ENCODE measurements at places on chromosomes 7 and 10.

GRCh38 chr10:79158004-79158340 lies 89.2 kb downstream of the ZMIZ1 start:
- no peak for DNase-seq

GRCh38 chr7:987909-988308 lies 4.9 kb downstream of the CYP2W1 start:
- no peak for DNase-seq

DNA sequence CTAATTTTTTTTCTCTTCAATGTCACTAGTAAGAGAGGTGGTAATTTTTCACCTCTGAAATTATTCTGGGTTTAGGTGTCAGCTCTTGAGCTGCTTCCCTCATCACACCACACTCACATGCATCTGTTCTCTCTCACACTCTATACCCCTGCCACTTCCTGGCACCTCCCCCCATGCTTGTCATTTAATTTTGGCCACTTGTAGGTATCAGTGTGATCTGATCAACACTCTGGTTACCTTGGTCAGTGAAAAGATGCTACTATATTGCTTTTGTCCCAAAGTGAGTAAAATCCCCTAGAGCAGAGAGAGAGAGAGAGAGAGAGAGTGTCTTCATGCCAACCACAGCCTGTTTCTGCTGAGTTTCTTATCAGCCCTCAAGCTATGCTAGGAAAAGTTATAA lies 42.5 kb downstream of the STK17A start:
- DNase-seq = no peak

DNA sequence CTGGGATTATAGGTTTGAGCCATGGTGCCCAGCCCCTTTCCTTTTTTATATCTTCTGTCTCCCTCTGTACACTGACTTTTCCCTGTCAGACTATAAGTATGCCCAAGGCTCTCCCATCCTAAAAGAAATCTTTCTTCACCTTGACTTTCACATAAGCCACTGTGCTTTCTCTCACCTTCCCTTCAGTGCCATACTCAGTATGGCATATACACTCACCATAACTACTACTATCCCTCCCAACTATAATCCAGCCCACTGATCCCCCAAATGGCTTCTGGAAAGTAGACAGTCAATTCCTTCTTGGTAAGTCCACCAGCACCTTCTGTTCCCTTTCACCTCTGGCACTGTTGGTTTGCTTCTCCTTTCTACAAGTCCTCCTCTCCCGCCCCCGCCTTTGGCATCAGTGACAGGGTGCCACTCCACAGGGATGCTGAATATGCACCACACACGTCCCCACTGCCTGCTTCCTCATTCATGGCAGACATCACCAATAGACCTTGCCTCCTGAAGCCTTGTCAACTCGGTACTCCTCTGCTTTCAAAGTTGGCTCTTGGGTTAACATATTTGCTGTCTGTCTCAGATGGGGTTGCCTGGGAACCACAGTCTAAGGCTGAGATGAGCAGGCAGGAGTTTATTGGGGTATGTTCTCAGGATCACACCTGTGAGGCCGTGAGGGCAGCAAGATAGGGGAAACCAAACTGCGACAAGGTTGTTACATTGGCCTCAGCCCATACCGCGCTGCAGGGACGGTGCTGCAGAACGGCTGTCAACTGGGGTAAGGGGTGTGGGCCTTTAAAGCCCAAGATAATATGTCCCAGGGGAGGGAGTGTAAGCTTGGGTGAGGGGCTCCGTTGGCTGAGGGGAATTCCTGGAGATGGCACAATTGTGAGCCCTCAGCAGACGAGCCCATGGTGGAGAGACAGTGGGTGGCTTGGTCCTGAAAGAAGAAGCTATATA lies 7.2 kb upstream of the PSAP start:
- DNase-seq = no peak

- DNase-seq = no peak
Observed at GRCh38 chr10:8283986-8284385, 229.5 kb downstream of the GATA3 start.

DNA sequence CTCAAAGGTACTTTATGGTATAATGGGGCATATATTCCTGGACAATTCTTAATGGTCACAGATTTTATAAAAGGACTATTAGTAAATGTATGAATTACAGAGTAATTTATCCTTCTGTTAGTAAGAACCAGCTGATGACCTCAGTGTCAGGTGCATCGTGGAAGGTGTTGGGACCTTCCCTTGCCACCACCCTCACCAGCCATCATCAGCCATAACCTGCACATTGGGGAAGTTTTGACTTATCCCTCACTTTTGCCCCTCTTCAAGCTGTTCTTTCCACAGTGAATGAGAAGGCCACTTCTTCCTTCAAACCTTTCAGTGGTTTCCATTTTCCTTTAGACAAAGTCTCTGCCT lies 52.2 kb downstream of the FIGNL1 start:
- no peak for DNase-seq

DNA sequence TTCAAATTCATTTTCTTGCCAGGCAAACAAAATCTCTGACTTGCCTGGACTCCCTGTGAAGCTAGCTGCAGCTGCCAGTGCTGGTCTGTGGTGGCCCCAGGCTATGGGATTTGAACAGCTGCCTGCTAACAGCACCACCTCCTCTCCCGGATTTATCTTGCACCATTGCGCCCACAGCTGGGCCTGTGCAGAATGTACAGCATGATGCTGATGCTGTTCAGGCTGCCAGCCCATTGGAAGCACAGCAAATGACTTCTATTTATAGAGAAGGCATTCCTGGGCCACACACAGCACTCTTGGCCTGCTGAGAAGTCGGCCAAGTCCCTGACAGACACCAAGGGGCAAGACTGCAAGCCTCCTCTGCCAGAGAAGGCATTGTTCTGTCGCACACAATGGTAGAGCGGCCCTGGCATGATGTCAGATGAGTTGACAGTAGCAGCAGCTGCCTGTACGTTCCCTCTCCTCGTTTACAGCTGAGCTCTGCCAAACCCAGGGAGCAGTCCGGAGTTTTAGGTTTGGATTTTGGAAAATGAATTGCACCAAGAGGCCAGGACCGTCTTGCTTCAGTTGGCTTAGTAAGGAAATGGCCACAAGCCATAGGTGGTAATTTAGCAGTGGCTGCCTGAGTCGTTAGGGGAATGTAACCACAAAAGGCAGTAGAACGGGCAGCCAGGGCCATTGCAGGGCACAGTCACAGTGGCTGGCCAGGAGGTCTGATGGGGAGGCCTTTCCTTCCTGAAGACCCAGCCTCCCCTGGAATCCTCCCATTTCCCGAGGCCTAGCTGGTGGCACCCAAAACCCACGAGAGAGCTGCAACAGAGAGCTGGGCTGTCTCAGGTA lies 38.5 kb downstream of the MTURN start:
- peak; percentile 94 for DNase-seq

DNA sequence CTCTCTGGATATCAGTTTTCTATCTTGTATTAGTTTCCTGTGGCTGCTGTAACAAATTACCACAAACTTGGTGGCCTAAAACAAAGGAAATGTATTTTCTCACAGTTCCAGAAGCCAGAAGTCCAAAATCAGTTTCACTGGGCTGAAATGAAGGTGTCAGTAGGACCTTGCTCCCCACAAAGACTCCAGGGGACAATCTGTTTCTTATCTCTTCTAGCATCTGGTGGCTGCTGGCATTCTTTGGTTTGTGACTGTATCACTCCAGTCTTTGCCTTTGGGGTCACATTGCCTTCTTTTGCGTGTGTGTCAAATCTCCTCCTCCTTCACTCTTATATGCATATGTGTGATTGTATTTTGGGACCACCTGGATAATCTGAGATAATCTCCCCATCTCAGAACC lies 153.0 kb upstream of the PRPS1L1 start:
- no peak for DNase-seq

DNA sequence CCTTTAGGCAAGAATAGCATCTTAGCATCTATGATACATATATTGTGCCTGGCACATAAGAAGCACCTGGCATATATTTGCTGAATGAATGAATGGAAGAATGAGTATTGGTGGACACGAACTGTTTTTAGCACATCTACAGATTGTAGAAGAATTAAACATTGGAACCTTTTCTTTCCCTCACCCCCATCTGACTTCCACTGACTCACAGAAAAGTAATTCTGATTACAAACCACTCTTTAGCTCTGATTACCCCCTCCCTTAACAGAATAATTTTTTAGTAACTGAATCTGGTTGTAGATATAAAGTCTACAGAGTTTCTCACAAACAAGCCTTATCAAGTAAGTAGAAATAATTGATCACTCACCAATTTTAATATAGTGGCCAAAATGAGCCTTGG lies 31.9 kb downstream of the SLC26A4 start:
- DNase-seq = no peak

GRCh38 chr10:67767244-67767643 lies 70.7 kb downstream of the DNAJC12 start:
- no peak for DNase-seq

- DNase-seq = peak; percentile 1
Observed at GRCh38 chr7:123070702-123071286, 75.3 kb upstream of the TAS2R16 start.

DNA sequence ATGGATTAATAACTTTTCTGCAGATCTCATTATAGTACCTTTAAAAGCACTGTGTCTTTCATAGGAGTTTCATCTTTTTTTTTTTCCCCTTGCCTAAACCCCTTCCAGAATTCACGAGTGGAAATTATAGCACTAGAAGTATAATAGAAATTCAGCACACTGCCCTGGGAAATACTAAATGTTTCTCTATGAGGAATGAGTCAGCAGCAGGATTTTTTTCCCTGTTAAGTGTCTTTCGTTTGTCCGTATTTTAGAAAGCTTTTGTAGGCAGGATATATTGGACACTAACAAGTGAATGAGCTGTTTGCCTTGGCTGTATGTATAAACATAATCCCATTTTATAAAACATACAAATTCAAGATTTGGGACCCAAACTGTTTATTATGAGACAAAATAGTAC lies 105.8 kb downstream of the EXOC4 start:
- no peak for DNase-seq

- DNase-seq = no peak
Observed at GRCh38 chr7:84975586-84976185, 211.2 kb downstream of the SEMA3D start.

DNA sequence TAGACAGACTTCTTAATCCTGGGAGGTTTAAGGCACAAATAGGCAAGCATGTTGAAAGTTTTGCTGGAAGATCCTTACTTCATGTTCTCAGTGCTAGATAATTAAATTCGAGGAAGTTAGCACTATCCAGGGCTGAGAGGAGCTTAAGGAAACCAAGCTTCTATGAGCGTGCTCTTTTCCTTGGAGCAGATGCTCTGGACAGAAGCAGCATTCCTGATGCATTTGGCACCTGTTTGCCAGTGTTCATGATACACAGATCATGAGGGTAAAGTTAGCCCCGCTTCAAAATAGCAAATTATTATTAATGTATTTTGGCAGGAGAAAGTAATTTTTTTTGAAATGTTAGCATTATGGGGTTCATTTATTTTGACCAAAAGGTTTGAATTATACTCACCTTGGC lies 9.4 kb downstream of the HDAC9 start:
- no peak for DNase-seq

GRCh38 chr7:33872870-33873269 lies 32.5 kb upstream of the BMPER start:
- DNase-seq = no peak

GRCh38 chr7:9013940-9014339 lies 580.5 kb downstream of the NXPH1 start:
- DNase-seq = no peak

GRCh38 chr7:1364068-1364905 lies 95.0 kb downstream of the MICALL2 start:
- no peak for DNase-seq

DNA sequence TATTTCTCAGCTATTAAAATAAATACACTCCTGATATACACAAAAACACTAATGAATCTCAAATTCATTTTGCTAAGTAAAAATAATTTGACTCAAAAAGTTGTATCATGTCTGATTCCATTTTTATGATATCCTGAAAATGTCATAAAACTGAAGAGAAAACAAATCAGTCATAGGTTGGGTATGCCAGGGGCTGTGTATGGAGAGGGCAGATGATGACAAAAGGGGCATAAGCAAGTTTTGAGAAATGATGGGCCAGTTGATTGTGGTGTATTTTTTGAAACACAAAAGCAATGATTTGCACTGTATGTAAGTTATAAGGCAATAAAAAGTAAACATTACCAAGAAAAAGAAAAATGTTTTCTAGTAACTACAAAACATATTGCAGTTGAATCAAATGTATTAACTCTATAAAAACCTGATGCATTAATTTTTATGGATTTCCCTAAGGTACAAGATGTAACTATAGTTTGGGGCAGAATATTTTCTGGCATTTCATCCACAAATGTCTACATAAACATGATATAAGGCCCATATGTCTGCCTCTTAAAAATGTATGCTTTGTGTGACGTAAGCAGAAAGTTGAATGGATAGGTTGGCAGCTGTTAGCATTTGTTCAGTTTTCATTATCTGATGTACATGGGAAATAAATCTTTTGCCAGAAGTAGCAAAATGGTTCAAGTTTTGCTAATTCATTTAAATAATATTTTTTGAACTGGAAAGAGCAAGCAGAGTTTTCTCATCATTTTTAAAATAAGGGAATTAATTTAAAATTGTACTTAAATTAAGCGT lies 35.1 kb upstream of the ING3 start:
- DNase-seq = no peak

DNA sequence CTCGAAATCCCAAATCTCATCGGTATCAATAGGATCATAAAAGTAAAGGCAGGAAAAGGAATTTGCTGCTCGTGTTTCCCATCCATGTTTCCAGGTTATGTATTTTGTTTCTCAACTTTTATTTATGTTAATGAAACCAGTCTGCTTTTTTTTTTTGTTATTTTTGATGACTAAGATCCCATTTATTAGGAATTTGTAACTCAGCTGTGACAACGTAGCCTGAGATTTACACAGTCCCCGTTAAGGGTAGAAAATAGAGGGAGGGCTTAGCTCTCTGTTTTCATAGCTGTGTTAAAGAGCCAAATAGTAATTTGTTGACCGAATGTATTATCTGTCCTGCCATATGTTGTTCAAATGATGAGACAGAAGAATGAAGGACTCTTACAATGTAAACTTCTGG lies 164.0 kb downstream of the MGMT start:
- no peak for DNase-seq

DNA sequence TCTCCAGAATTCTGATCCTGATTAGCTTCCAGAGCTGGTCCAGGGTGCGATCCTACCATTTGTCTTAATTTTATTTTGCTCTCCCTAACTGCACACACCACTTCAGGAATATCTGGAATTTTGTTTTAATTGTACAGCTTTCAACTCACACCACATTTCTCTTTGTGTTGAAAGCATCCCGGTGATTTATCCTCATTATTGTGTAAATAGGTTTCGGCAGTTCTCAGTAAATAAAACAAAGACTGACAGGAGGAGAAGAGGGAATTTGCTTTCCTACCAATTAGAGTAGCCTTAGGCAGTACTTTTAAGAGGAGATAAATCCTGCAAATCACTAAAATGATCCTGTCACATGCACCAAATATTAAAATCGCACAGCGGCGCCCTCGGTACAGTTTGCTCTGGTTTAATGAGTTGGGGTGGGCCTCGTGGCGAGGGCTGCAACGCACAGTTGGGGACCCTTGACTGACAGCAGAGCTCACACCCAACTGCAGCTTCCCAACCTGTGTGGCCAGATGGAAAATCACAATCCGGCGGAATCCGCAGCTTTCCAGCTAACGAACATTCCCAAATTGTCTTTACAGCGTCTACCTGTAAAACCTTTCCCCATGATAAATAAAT lies 62.6 kb downstream of the EBF3 start:
- no peak for DNase-seq

GRCh38 chr7:108430664-108431063 lies 25.6 kb downstream of the NRCAM start:
- DNase-seq = no peak
